SJSA1 (cell line): ENCODE measurements at places on chromosomes 16 and 17. TPM values are rescaled to one million over a fixed set of nuclear protein-coding genes. Genes with fewer than 3 reads are reported as not detected.

DNA sequence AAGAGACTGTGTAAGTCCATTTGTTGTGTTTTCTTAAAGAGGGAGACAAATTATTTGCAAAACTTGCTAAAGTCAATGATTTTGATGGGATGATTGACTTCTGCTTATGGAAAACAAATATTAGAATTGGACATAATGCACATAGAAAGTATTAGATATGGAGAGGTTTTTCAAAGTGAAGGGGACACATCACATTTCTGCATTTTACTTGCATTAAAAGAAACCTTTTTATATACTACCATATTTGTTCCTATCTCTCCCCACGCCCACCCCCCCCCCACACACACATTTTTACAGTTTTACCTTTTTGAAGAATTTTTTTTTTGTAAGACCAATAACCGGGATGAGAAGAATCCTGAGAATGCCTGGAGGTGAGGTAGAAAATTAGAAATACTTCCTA lies 8.6 kb upstream of the OR4D2 start:
- no peak for DNase-seq

The MT1M gene
- total RNA-seq: 0.74 and 7.0 TPM in 2 replicates

GRCh38 chr16:89013111-89013510 lies 36.1 kb upstream of the CBFA2T3 start:
- no peak for DNase-seq

- DNase-seq: no peak
These were observed 56.0 kb downstream of the WIPI1 start for GRCh38 chr17:68401288-68401687.

DNA sequence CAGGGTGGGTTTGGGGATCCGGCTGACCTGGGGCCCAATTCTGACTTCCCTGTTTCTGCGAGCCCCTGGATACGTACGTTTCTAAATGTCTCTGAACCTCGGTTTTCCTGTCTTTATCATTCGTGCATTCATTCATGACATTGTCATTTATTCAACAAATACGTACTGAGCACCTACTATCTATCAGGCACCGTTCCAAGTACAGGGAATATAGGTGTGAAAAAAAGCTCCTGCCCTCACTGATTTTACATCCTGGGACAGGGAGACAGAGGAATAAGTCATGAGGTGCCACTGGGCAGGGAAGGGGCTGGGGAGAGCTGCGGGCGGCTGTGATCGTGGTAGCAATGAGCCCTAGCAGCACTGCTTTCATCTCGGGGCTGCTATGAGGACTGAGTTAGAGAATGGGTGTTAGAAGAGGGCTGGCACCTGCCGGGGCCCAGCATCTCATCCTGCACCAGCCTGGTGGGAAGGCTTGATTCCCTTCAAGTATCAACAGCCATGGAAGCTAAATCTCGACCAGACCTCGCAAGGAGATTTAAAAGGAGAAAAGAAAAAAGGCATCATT lies 88.3 kb upstream of the DNAH17 start:
- DNase-seq: no peak

GRCh38 chr17:65362826-65363225 lies 198.6 kb downstream of the AXIN2 start:
- DNase-seq: peak; percentile 47

GRCh38 chr17:3710951-3711383 lies 12.7 kb upstream of the HASPIN start:
- no peak for DNase-seq

- peak; percentile 75 for DNase-seq
These were observed 192.8 kb downstream of the MAP2K6 start for GRCh38 chr17:69607162-69607834.

DNA sequence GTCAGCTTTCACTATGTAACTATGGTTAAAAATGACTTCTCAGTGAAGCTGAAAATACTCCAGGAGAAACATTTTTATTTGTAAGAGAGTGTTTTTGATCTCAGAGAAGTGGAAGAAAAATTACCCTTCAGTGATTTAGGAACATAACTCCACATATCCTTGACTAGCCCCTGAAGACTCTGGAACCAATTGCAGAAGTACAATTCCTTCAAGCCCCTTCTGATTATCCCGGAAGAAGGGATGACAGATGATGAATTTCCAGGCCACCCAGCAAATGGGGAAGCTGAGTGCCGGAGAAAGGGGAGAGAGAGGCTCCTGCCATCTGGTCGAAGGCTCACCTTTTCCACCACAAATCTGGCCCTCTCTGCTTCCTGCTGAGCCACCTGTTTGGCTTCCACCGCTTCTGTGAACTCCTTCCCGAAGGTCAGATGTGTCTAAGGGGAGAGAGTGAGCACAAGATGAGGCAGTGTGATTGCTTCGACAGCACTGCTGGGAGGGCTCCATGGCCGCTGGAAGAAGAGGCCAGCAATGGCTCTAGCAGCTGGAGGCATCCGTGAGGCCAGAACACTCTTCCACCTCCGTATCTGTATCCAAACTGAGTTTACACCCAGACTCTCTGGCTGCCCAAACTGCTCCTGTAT lies 8.1 kb downstream of the PHB1 start:
- DNase-seq: no peak

The CCL4L2 gene
- total RNA-seq: not detected in 2 replicates

GRCh38 chr17:20116683-20117309 lies 107.6 kb downstream of the SPECC1 start:
- no peak for DNase-seq

The SHMT1 gene
- 20.4 and 23.0 TPM in 2 replicates for total RNA-seq

GRCh38 chr17:41885733-41886132 lies 20.5 kb upstream of the KLHL11 start:
- DNase-seq: no peak

- peak; percentile 64 for DNase-seq
These were observed 37.4 kb downstream of the TK2 start for GRCh38 chr16:66512272-66513110.

The PIMREG gene
- total RNA-seq: 141 and 144 TPM in 2 replicates

GRCh38 chr16:24741862-24742261 lies 12.4 kb downstream of the TNRC6A start:
- no peak for DNase-seq

GRCh38 chr17:51461578-51462004 lies 201.2 kb downstream of the UTP18 start:
- peak; percentile 62 for DNase-seq

The SLC6A4 gene
- not detected in 2 replicates for total RNA-seq

DNA sequence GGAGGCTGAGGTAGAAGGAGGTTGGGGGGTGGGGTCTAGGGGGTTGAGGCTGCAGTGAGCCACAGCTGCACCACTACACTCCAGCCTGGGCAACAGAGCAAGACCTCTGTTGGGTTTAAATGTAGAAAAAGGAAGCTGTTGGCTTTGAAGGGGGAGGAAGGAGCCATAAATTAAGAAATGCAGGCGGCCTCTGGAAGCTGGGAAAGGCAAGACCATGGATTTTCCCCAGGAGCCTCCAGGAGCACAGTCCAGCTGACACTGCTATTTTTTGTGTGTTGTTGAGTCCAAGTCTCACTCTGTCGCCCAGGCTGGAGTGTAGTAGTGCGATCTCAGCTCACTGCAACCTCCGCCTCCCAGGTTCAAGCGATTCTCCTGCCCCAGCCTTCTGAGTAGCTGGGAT lies 15.9 kb downstream of the LITAF start:
- no peak for DNase-seq

The PCTP gene
- total RNA-seq: 99.0 and 108 TPM in 2 replicates

The MNT gene
- 3.0 and 3.5 TPM in 2 replicates for total RNA-seq

GRCh38 chr17:11730747-11731146 lies 132.5 kb downstream of the DNAH9 start:
- no peak for DNase-seq

The SHCBP1 gene
- total RNA-seq: 71.9 and 85.8 TPM in 2 replicates

The KRTAP9-2 gene
- total RNA-seq: not detected in 2 replicates

- no peak for DNase-seq
These were observed 9.2 kb downstream of the RGS11 start for GRCh38 chr16:266258-267164.

The NECAB2 gene
- total RNA-seq: not detected in 2 replicates

DNA sequence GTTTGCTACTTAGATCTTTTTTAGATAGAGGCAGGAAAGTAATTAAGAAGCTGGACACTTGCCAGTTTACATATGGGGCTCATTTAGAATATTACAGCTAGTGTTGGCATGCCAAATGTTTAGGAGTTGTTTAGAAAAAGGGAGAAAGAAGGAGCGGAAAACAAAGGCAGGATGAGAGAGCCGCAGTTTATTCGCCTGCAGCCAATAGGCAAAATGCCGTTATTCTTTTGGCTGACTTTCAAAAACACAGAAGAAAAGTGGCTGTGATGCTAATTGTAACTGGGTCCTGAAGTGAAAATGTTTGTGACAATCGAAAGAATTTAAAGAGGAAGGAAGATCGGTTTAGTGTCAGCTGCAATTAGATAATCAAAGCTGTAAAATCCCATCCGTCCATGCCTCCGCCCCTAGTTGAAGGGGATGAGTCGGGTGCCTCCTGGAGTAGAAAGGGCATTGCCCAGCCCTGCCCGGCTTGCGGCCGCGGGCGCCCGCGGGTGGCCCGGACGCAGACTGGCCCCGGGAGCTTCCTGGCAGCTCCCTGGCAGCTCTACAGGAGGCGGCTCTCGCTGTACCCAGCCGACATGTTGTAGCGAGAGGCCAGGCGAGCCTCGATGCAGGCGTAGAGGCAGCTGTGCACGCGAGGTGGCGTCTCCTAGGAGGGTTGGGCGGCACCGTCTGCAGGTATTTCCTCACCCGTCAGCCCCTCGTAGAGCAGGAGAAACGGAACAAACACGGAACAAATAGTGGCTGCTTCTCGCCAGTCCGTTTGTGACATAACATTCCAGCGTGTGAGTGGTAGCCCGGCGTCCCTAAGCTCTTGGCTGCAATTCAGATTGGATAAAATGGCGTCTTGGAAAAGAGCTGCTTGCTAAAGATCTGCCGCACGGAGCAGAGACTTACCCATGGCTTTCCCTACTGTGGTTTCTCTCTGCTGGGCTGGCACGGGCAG lies 82.2 kb downstream of the TNRC6C start:
- peak; percentile 84 for DNase-seq

DNA sequence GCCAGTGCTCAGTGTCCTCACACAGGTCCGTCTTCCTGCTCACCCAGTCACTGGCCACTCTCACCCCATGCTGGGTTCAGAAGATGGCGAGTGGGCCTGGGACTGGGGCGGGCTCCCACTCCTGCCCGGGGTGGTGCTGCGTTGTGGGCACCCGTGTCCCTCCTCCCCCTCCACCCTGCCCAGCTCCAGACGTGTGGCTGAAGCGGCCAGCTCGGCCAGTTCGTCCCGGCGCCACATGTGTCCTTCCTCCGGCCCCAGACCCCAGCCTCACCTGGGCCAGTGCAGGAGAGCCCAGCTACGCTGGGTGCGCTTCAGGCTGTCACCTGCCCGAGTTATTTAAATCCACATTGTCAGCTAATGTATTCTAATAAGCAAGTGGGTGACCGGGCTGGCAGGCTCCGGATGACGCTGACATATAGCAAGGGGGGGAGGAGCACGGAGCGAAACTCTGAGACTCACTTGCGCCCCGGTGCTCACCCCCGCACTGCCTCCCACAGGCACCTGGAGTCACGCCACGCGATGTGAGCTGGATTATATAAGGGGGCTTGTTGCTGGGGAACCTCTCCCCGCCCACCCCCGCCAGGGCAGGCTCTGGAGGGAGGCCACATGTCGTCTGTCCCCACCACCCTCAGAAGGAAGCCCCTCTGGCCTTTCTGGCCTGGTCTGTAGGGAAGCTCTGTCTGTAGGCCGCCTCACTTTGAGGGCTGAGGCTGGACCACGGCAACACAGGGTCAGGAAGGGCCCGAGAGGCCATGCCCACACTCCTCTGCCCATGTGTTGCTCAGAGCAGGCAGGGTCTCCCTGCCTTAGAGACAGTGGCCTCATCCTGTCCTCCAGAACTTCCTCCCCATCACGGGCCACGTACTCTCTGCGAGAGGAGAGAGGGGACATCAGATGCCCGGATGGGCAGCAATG lies 7.1 kb upstream of the BAIAP2 start:
- DNase-seq: no peak

DNA sequence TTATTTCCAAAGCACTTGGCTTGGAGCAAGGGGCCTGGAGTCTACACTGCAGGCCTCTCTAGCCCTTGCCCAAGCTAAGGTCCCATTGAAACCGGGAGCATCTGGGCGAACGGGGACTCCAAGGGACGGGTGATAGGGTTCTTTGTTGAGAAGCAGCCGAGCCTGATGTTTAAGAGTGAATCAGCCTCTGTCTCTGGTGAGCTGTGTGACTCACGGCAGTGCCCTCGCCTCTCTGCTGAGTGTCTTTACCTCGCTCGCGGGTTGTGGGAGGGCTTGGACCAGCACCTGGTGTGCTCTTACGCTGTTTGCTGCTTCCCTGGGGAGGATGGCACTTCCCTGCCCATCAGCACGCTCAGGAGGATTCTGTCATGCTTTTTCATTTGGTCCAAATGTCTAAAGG lies 1.3 kb downstream of the HGS start:
- peak; percentile 82 for DNase-seq

DNA sequence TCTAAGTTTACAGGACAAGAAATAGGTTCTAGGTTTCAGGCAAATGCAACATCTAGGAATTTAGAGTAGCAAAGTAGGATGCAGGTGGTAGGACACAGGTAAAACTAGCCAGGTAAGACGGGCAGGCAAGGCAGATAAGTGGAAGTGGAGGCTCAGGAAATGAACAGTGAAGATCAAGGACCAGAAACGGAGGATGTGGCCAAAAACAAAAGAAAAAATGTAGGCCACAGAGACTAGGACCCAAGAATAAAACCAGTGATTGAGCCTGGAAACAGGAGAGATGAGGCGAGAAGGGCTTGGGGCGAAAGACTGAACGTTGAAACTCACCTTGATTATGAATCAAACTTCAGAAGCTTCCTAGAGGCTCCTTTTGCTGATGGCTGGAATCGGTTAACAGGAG lies 24.0 kb downstream of the CPSF4L start:
- no peak for DNase-seq

The SPN gene
- total RNA-seq: not detected in 2 replicates

The PPL gene
- 0.11 TPM in 1 of 2 replicates, not detected in the other for total RNA-seq

GRCh38 chr17:45791935-45792334 lies 7.8 kb downstream of the CRHR1 start:
- DNase-seq: no peak

- DNase-seq: no peak
These were observed 44.3 kb downstream of the GSG1L start for GRCh38 chr16:28019218-28019617.

DNA sequence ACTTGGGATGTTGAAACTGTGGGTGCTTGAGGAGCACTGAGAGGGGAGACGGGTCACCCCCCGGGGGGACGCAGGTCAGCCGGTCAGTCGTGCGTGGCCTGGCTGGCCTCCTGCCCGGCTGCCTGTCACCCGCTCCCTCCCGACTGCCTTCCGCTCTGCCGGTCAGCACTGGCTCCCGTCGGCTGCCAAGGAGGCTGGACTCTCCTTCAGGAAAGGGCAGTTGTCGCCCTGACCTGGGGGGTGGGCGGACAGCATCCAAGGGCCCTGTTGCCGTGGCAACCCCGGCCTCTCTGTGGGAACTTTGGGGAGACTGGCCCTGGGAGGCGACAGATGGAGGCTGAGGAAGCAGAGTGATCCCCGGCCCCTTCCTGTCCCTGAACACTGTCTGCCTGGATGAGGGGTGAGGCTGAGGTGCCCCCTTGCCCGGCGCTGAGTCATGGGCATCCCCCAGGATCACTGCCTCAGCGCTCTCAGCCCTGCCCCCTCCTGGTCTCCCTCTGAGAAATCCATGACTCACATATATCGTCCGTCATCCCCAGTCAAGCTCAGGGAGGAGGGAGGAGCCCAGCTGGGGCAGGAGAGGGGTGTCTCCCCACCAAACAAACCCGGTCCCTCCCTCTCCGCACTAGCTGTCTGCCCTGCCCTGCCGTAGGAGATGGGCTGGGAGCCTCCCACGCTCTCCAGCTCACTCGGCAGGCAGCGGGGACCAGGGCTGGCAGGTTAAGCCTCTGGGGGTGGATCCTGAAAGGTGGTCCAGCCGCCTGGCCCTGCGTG lies at the start of gene ADGRG1:
ADGRG1 (plus strand) TSS at position 623 of the 774 bp plus-strand sequence. CDS start 21,658 bp downstream, outside the sequence.
- DNase-seq: peak; percentile 90

The GAS2L2 gene
- not detected in 2 replicates for total RNA-seq

GRCh38 chr17:80599546-80600305 lies 55.1 kb downstream of the RPTOR start:
- no peak for DNase-seq
